Activated naive CD4-positive, alpha-beta T cell treated with anti-CD3 and anti-CD28 coated beads, Interleukin-2, amount 10 ng/mL, durations not matched to agents 7 days and 5 days (primary cell): ENCODE measurements at places on chromosomes 1 and 21.
A peak's percentile ranks its signal among the peaks of the same experiment; 100 is the strongest.

- DNase-seq, result peak; percentile 86
Observed at GRCh38 chr1:154324669-154325582, at the start of gene ATP8B2. ATP8B2 (plus strand) TSS chr1:154325525; CDS start chr1:154328142, 2,617 bp downstream.

DNA sequence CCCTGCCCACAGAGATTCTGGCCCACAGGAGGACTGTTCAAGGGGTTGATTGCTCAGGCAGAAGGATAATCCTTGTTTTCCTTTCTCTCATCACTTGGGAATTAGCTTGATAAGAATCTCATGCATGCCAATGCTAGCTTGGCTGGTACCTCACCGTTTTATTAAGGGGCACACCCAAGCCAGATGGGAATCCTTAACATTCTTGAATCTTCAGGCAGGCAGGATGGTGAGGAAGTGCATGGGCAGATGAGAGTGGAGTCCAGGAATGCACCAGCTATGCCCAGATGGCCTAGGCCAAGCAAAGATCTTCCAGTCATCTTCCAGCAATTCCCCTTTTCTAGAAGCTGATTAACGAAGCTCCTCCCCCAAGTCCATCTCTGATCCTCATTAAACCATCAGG, 4.1 kb upstream of the LCE7A start:
- DNase-seq, result no peak

GRCh38 chr21:28142697-28143096, 850.0 kb downstream of the LTN1 start:
- DNase-seq, result no peak

- no peak for DNase-seq
Observed at GRCh38 chr1:206702803-206703202, 18.1 kb downstream of the MAPKAPK2 start.

GRCh38 chr1:16164213-16165072, 8.6 kb upstream of the EPHA2 start:
- DNase-seq, result no peak

DNA sequence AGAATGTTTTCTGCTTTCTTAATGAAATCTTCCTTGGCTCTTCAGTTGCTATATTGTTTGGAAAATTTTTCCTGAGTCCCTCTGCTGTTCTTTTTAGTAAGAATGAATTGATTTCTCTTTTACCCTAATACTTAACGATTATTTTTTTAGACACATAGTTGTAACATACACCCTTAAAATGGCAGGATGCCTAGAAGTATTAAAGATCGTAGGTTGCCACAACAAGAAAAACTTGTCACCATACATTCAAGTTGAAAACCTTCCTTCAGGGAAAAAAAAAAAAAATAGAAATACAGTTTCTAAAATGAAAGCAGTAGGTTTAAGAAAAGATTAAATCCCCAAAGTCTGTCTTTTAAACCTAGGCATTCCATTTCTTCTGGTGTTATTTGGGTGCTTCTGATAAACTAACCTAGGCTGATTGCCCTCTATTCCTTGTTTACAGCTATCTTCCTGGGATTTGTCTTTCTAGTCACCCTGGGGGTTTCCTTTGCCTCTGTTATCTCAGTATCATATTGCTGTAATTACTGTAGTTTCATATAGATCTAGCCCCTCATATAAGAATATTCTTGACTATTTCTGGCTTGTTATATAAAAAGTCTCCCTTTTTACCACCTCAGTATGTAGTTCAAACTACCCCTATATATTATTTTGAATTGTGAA, 16.8 kb downstream of the SUCO start:
- no peak for DNase-seq

DNA sequence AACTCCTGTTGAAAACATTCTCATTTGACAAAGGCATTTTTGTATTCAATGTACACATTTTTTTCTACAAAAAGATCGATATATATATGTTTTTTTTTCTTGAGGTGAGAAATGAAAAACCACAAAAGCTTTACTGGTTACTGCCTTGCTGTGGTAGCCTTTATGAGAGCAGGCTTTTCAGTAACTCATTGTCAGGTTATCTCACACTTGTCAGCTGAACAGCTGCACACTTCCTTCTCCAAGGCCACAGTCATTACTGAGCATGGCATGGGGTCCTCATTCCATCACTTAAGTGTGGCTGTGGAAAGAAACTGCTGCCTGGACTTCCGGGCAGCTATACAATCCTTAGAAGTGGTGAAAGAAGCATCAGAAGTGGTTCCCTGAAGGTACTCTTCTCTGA, 169.3 kb upstream of the ZP4 start:
- DNase-seq, result no peak

GRCh38 chr1:98388441-98388840, 273.1 kb upstream of the SNX7 start:
- peak; percentile 21 for DNase-seq

DNA sequence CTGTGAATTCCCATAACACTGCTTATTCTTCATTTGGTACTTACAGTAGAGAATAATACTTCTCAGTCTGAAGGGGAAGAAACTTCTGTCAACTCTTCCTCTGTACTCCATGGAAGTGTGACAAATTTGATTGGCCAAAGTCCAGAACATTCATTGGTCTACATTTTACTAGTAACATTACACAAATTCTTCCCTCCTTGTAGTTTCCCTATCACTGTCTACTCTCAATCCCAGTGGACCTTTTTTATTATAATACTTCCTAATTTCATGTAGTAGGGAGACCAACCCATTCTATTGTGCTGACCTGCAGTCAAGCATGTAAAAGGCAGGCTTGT, 74.7 kb downstream of the ALG6 start:
- no peak for DNase-seq

DNA sequence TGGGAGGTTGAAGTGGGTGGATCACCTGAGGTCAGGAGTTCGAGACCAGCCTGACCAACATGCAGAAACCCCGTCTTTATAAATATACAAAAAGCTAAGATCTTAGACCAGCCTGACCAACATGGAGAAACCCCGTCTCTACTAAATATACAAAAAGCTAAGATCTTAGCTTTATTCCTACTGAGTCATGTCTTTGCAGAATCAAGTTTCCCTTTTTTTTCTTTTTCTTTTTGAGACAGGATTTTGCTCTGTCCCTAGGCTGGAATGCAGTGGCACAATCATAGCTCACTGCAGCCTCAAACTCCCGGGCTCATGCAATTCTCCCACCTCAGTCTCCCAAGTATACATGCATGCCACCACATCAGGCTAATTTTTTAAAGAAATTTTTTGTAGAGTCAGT, 21.4 kb downstream of the KDM5B start:
- no peak for DNase-seq

DNA sequence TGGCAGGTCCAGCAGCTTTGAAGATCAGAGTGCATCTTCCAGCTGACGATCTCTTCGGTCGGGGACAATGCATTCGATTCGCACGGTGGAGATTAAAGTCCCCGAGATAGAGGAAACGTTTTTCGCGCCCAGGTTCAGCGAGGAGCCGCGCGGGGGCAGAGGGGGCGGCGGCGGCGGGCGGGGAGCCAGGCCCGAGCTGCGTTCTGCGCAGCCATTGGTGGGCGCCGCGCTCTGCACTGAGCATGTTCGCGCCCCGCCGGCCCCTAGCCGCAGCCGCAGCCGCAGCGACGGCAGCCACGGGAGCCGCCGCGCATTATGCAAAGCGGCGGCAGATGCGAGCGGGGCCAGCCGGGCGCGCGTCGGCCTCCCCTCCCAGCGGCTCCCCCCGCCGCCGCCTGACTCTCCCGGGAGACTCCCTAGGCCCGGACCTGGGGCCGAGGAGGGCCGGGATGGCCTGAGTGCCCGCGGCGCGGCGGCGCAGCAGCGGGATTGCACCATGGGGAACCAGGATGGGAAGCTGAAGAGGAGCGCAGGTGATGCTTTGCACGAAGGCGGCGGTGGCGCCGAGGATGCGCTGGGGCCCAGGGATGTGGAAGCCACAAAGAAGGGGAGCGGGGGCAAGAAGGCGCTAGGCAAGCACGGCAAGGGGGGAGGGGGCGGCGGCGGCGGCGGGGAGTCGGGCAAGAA, at the start of gene FMN2:
FMN2 (plus strand) TSS at position 270 of the 687 bp plus-strand sequence; CDS start at position 497, 227 bp downstream.
- no peak for DNase-seq

DNA sequence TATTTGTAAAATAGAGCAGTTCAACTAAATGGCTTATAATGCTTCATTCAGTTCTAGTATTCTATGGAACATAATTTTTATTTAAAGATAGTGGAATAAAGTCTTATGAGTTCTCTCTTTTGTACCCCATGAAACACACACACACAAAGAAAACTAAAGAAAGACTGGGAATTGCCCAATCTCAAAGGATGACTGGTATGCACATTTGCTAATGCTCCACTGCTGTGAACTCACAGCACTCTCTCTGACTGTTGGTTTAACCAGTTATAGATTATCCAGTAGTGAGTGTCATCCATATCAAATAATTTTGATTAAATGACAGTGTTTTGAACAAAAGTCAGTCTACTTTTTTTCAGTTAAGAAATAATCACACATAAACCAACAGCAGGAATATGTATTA, 1082.4 kb upstream of the B3GALT2 start:
- DNase-seq, result no peak

DNA sequence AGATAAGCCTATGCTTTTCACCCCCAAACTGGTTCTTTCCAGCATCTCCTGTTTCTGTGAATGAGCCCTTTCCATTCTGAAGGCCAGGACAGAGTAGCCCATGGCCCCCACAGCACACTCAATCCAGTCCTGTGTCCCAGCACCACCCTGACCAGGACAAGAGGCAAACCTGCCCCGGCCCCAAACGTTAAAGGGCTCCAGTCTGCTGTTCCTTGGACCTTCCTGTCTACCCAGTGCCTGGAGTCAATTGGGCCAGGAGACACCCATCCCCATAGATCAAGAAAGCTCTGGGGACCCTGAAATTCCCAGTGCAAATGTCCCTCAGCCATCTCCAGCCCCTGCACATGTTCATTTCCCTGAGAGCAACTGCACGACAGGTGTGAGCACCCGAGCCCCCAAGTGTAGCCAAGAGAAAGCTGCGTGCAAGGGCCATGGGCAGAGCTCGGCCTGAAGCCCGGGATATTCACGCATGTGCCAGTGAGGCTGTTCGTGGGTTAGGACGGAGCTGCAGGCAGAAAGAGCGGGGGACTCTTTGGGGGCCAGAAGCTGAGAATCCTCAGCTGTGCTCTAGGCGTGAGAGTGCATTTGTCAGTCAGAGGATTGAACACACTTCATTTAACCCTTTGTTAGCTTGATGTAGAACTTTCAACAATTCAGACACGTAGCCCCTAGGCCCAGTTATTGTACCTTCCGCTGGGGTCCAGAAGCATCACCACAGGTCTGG, 4.2 kb upstream of the RIPK4 start:
- no peak for DNase-seq

DNA sequence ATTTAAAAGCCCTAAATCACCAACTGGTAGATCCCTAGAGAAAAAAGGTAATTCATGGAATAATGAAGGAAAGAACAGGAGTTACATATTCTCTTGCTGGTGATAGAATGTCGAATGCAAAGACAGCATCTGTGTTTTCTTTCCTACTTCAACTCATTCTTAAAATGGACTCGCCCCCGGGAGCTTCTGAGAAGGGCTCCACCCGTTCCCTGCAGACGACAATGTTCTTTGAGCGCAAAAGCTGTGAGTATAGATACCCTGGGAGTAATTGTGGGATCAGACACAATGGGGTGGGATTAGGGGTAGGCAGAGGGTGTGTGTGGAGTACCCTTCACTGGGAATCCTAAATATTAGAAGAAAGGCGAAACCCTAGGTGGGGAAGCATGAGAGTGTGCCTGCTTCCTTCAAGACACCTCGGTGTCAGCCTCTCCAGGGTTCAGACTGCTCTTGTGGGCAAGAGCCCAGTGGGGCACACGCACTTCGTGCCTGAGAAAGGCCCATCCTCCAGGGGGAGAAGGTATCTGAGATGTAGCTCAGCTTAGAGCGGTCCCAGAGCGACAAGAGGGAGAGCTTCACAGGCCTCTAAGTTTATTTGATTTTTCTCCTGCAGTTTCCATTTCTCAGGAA, 123.3 kb upstream of the DPYD start:
- no peak for DNase-seq

- DNase-seq, result no peak
Observed at GRCh38 chr1:221347706-221348105, 394.2 kb downstream of the DUSP10 start.

DNA sequence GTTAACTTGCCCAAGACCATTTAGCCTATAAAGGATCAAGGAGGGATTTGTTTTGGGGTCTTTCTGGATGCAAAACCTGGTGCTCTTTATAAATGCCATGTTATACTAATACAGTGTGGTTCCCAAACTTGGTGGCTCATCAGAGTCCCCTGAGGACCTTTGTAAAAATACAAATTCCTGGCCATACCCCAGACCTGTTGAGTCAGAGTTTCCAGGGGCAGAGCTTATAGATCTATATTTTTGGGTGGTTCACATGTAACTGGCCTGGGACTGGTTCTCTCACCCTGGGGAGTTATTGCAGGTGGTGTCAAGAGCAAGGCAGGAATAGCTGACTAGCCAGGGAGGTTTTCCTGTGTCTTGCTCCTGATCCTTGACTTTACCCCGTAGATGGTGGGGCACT, 136.9 kb upstream of the HNRNPU start:
- no peak for DNase-seq

DNA sequence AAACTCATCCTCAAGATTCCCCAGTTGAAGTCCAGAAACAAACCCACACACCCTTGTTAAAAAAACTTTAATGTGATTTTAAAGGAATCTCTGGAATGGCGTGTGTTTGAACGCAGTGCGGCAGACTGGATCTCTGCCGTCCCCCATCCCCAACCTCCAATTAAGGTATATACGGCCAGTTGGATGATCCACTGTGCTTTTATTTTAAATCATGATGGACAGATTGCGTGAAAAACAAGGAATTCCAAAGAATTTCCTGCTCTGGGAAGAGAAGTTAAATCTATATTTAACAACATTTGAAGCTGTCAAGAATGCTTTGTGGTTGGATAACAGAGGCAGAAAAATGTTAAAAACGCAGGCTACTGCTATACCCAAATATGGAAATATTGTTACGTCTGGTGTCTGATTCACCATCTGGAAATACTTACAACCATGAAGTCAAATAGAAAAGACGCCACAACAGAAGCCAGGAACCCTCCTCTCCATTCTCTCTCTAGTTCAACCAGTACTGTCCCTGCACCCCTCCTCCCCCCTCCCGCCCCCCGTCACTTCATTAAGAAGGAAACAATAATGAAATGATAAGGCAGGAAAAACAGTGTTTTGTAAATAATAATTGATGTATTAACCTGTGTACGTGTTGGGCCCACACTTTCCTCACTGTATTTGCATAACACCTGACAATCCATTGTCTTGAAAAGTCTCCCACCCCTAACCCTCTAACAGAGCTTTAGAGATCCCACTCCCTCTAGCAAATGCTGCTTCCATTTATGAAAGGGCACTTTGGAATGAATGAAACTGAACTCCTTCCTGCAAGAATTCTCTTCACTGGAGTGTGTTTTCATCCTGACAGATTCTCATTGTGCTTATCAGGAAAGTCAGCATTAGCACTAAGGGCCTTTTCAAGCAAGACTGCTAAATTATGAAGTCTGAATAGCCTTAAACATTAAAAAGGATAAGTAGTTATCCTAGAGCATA, 2.0 kb upstream of the CCN1 start:
- no peak for DNase-seq

- DNase-seq, result peak; percentile 78
Observed at GRCh38 chr1:156656806-156657740, 15.2 kb downstream of the BCAN start.

GRCh38 chr1:202268032-202268431, 73.7 kb downstream of the UBE2T start:
- DNase-seq, result no peak

- no peak for DNase-seq
Observed at GRCh38 chr1:192958350-192958749, 100.8 kb downstream of the UCHL5 start.
